ENCODE measurements at places on chromosomes 12 and 14.

- DNase-seq, result no peak
Observed at GRCh38 chr12:32542428-32543229, 136.5 kb upstream of the DNM1L start.

DNA sequence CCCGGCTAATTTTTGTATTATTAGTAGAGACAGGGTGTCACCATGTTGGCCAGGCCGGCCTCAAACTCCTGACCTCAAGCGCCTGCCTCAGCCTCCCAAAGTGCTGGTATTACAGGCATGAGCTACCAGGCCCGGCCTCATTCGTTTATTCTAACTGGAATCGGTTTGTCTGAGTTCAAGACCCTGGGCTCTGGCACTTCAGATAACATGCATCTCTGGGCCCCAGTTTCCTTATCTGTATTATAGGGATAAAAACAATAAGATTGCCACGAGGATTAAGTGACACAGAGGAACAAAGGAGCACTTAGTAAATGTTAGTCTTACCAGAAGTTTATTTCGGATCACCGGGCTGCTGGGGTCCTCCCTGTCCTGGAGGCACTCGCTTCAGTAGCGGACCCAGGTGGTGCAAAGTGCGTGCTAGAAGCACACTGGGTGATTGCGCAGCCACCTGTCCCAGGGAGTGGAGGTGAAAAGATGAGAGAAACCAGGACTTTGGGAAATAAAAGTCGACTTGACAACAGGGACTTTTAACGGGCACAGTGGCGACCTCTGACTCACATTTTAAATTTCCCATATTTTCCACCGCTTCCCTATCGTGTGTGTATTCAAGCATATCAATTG, 37.5 kb downstream of the ACACB start:
- DNase-seq, result no peak

- no peak for DNase-seq
Observed at GRCh38 chr12:67512061-67512460, 136.5 kb upstream of the DYRK2 start.

DNA sequence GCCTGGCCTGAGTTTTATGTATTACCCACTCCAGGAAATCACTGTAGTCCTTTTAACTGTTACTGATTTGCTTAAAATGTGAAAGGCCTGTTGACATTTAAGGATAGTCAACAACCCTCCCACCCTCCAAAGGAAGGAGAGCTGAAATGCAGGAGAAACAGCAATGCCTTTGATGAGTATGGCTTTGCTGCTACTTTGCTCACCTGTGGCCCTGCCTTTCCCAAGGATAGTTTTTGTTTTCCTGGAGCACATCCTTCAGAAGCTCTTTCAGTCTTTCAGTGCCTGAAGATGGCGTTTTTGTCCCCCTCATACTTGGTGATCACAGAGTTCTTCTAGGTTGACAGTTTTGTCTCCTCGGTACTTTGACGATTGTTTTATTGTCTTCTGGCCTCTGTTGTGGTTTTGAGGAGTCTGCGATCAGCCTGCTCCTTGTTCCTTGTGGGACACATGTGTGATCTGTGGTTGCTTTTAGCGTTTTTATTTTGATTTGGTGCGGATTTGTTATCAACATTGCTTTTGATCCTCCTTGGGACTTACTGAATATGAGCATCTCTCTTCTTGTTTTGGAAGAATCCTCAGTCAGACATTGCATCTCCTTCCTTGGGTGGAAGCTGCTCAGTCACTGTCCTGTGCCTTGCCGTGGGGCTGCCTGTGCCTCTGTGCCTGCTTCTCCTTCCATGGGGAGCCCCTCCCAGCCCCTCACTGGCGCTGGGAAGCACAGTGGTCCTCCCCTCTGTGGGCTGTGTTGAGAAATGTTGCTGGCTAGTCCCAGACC, 17.2 kb downstream of the PACS2 start:
- no peak for DNase-seq

DNA sequence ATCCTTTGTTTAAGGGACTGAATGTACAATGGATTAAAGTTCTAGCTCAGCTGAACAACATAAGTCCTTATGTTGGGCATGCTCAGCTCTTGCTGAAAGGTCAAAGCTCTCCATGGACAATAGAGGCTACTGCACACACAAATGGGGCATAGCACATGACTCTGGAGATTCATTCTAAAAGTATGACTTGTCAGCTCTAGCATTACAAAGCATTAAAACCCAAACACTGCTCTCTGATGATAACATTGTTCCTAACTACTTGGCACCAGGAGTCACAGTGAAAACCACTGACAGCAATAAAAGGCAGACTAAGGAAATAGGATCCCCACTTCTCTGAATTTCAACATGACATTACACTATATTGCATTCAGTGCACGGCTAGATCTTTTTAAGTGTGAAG, 21.9 kb upstream of the FSCB start:
- DNase-seq, result no peak

- DNase-seq, result no peak
Observed at GRCh38 chr14:22547313-22547947, 41.6 kb downstream of the DAD1 start.

GRCh38 chr12:99498756-99499155, 148.8 kb upstream of the GARIN6 start:
- no peak for DNase-seq

GRCh38 chr12:52926596-52927234, 21.8 kb upstream of the KRT8 start:
- no peak for DNase-seq

DNA sequence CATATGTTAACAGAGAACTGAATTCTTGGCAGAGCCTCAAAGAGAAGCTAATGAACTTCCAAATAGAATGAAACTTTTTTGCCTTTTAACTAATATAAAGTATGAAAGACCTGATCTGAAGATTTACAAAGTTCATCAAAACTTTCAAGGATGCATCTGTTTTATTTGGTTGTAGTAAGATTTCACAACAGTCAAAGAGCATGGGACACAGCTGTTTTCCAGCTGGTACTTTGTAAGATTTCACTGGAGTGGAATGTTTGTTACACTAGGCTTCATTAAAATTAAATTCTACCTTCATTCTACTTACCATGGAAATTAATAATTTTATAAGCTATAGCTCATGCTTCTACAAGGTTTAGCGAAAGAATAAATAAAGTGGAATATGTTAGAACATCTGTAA, 351.2 kb downstream of the SLC6A15 start:
- no peak for DNase-seq

DNA sequence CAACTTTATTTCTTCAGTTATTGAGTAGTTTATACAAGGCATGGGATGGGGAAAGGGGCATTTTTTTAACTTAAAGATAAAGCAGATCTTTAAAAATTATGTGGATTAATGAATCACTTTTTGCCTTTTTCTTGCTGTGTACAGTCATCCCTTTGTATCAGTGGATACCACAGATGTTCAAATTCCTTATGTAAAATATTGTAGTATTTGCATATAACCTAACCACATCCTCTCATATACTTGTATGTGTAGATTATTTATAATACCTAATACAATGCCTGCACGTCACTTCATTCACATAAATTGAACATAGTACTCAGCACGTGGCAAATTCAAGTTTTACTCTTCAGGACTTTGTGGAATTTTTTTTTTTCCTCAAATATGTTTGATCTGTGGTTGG, 66.5 kb upstream of the MON2 start:
- no peak for DNase-seq

DNA sequence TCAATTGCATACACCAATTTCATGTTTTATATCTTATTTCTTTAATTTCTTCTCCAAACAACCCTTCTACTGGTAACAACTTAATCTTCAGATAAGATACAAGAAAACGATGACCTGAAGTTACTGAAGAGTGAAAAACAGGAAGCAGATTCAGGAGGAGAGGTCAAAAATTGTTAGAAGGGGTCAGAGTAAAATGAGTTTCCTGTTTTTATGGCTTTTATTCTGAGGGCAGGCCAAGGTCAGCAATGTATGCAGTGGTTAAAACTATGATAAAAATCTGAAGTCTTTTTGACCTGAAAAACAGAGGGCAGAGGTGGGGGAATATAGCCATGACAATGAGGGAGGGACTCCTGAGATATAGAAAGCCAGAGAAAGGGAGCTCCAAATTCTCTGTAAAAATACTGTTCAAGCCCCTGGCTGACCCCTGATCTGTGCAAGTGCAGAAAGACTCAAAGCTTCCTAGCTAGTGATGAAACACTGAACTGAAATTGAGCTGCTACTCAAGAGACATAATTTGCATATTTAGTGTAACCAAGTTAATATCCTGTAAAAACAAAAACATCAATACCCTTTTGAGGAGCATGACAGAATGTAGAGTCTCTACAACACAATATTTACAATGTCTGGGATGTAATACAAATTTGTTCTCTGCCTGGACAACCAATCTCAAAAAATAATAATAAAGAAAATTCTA, 514.3 kb upstream of the SEL1L start:
- DNase-seq, result no peak

- no peak for DNase-seq
Observed at GRCh38 chr12:32519047-32519446, 119.7 kb downstream of the FGD4 start.

GRCh38 chr12:56721216-56721615, 3.9 kb downstream of the NACA start:
- no peak for DNase-seq

DNA sequence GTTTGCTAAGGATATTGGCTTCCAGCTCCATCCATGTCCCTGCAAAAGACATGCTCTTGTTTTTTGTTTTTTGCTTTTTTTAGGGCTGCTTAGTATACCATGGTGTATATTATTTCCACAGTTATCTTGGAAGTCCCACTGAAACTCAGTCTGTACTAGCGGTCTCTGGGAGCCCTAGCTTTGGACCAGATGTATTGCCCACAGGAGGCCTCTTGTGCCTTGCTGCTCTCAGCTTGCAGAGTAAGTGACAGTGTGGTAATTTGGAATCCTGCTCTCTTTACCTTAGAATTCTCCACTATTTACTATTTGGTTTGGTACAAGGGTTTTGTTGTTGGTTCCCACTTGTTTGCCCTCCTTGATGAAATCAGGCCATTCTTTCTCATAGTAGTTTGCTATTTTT, 1022.9 kb downstream of the LRFN5 start:
- no peak for DNase-seq

Data from activated T-helper 2 cell treated with anti-CD3 and anti-CD28 coated beads, Interferon-gamma antibody, Interleukin-2, Interleukin-4, amounts not matched to agents 10 μg/mL and 5 μg/mL and 100 μg/mL, durations not matched to agents 14 hours and 24 hours and 36 hours (primary cell).